ENCODE measurements at places on chromosomes 1 and 21.

GRCh38 chr1:117205368-117205767, 5.4 kb downstream of the VTCN1 start:
- DNase-seq: no peak
- no peak overlapping the region for H3K27ac ChIP-seq
- no peak overlapping the region for H3K4me3 ChIP-seq
- peaks cover 12% of the 10 kb centered on the region for H3K27me3 ChIP-seq

DNA sequence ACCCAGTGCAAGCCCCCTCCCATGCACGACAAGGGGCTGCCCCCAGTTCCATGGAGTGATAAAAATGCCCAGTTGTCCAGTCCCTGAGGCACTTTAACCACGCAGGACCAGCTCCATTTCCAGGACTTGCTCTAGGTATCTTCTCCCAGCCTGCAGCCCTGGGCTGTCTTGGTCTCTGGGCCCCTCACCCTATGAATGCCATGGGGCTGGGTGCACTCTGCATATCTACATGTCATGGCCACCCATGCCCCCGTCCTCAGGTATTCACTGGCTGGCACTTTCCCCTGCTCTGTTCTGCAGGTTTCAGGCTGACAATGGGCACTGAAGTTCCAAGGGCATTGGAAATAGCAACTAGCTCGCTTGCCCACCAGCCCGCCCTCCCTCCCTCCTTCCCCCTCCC, 19.6 kb upstream of the C1orf174 start:
- no peak overlapping the region for H3K4me3 ChIP-seq
- no peaks in the 10 kb centered on the region for H3K4me1 ChIP-seq
- no peaks in the 10 kb centered on the region for H3K36me3 ChIP-seq
- DNase-seq: no peak
- H3K27ac ChIP-seq: no peak overlapping the region

GRCh38 chr1:235783148-235783776, 83.4 kb downstream of the LYST start:
- no peak for DNase-seq
- no peak overlapping the region for H3K4me3 ChIP-seq
- no peak overlapping the region for H3K27ac ChIP-seq
- H3K36me3 ChIP-seq: peaks cover 3% of the 10 kb centered on the region
- peaks cover 3% of the 10 kb centered on the region for H3K4me1 ChIP-seq

DNA sequence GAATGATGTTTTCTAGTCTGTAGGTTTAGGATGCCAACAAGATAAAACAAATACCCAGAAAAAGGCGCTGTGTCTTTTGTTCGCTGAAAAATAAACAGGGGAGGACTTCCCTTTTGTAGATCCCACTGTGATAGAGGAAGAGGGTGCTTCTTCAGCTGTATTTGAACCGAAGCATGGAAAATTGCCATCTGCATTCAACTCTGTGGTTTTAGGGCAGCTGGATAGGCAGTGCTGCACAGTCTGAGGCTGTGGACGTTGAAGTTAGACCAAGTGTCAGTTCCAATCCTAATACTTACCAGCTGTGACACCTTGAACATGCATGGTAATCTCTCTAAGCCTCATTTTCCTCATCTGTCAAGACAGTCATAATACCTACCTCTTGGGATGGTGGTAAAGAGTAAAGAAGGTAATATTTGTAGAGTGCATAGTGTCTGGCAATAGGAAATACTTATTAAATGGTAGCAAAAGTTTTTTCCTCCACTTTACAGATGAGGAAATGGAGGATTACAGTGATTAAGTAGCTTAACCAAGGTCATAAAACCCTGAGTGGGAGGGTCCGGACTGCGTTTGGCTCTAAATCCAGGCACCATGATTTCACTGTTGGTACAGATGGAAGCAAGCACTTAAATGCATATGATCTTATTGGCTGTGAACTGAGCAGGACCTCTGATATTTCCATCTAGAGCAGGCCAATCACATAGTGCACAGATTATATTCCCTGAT, 48.5 kb downstream of the UTP25 start:
- no peak overlapping the region for H3K27ac ChIP-seq
- H3K4me3 ChIP-seq: no peak overlapping the region

DNA sequence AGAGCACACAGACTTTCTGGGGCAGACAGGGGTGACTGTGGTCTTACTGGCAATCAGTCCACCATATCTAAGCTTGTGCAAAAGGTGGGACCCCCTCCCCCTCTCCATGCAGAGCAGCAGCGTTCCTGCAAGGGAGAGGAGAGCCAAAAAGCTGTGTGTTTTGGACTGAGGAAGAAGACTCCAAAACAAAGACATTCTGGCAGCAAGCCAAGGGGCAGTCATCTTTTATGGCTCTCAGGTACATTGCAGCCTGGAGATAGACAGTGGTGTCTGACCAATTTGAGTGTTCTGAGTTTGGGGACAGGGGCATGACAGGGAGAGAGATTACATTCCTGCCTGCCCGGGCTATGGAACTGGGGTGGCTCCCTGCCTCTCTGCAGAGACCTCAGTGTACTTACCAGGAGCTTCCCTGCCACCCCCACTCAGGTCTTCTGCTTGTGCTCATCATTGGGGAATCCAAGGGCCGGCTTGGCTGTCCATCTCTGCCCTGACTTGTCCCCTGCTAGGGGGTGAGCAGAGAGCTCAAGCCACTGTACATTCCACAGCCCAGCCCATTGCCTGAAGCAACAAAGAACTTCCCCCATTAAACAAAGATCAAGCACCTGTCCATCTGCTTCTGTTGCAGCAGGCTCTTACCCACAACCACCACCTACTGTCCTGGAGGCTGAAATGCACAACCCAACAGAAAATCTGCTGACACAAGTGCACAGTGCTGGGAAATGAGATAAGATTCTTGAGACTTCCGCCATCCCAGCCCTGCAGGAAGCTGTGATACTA, 131.1 kb downstream of the EVI5 start:
- peaks cover 1% of the 10 kb centered on the region for H3K36me3 ChIP-seq
- H3K27me3 ChIP-seq: no peaks in the 10 kb centered on the region
- DNase-seq: peak; percentile 89
- H3K4me1 ChIP-seq: peaks cover 6% of the 10 kb centered on the region
- no peak overlapping the region for H3K4me3 ChIP-seq

- H3K36me3 ChIP-seq: no peaks in the 10 kb centered on the region
- DNase-seq: no peak
- no peak overlapping the region for H3K27ac ChIP-seq
- no peak overlapping the region for H3K4me3 ChIP-seq
- H3K27me3 ChIP-seq: no peaks in the 10 kb centered on the region
Observed at GRCh38 chr1:164640686-164641352, 81.8 kb downstream of the PBX1 start.

- DNase-seq: no peak
- no peak overlapping the region for H3K27ac ChIP-seq
- H3K36me3 ChIP-seq: peaks cover 7% of the 10 kb centered on the region
Observed at GRCh38 chr1:156177919-156178654, 15.8 kb upstream of the SLC25A44 start.

GRCh38 chr1:108962681-108963051, 618 bp downstream of the CLCC1 start:
- H3K27me3 ChIP-seq: no peaks in the 10 kb centered on the region
- H3K36me3 ChIP-seq: peaks cover 3% of the 10 kb centered on the region
- H3K27ac ChIP-seq: peak overlapping the region; percentile 85

GRCh38 chr1:13913396-13913795, 213.4 kb downstream of the PRDM2 start:
- H3K36me3 ChIP-seq: no peaks in the 10 kb centered on the region
- H3K4me3 ChIP-seq: no peak overlapping the region
- no peak for DNase-seq
- no peak overlapping the region for H3K27ac ChIP-seq
- H3K4me1 ChIP-seq: no peaks in the 10 kb centered on the region
- H3K27me3 ChIP-seq: no peaks in the 10 kb centered on the region

DNA sequence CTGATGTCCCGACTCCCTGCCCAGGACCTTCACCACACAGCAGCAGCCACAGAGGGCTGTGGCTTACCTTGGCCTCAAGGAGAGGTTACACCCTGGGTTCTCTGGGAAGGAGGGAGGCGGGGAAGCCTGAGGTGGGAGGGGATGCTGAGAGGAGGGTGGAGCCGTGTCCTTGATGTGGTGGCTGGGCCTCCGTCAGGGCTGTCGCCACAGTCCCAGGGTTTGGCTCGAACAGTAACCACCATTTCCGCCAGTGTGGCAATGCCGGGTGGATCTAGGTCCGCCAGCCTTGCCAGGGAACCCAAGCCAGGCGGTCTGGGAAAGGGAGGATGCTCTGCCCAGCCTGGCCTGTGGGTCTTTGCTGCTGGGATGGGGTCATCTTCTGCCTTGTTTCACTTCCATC, 18.4 kb upstream of the CDCA8 start:
- peaks cover 12% of the 10 kb centered on the region for H3K27me3 ChIP-seq
- H3K4me3 ChIP-seq: no peak overlapping the region
- H3K36me3 ChIP-seq: no peaks in the 10 kb centered on the region
- DNase-seq: no peak

GRCh38 chr1:15431571-15431948, 6.7 kb upstream of the CTRC start:
- no peak overlapping the region for H3K4me3 ChIP-seq
- no peak for DNase-seq
- no peaks in the 10 kb centered on the region for H3K27me3 ChIP-seq
- peaks cover 8% of the 10 kb centered on the region for H3K36me3 ChIP-seq

- no peaks in the 10 kb centered on the region for H3K27me3 ChIP-seq
- no peak overlapping the region for H3K27ac ChIP-seq
- no peak for DNase-seq
- no peaks in the 10 kb centered on the region for H3K36me3 ChIP-seq
- no peak overlapping the region for H3K4me3 ChIP-seq
Observed at GRCh38 chr1:203410182-203410900, 59.4 kb upstream of the FMOD start.

DNA sequence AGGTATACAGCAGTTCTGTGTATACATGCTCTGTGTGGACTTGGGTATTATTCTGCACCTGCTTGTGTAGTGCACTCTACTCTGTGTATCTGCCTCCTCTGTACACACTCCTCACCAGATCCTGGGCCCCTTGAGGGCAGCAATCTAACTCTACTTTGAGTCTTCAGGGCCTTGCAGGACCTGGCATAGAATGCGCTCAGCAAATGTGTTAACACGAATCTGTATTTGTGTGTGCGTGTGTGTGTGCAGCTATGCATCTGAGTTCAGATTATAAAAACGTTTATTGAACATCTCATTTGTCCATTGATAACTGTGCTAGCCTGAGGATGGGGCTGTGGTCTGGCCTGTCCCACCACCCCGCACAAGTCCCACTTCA, 3.9 kb upstream of the MEF2D start:
- no peak for DNase-seq
- peak overlapping the region; percentile 98 for H3K27ac ChIP-seq
- H3K27me3 ChIP-seq: no peaks in the 10 kb centered on the region

GRCh38 chr1:64005801-64006200, 197.6 kb upstream of the UBE2U start:
- no peak for DNase-seq
- no peaks in the 10 kb centered on the region for H3K27me3 ChIP-seq
- no peaks in the 10 kb centered on the region for H3K36me3 ChIP-seq

DNA sequence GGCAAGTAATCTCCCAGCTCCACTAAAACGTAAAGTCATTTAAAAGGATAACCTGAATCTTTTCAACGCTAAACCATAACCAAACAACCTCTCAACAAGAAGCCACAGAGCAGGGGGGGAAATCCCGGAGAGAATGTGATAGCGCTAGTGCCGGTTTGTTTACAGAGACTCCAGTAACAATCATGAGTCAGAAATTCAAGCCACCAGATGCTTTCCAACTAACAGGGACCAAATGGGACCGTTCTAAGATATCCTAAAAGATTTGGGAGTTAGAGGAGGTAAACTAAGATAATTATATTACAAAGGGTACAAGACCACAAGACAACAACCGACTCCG, 825 bp downstream of the DCAF8 start:
- H3K36me3 ChIP-seq: peaks cover 7% of the 10 kb centered on the region
- H3K27ac ChIP-seq: peak overlapping the region; percentile 100
- DNase-seq: no peak

Measured in keratinocyte (primary cell).